ENCODE measurements at places on chromosomes 7 and 10.

- no peak for DNase-seq
Measured at GRCh38 chr7:87000344-87000743, 59.1 kb downstream of the ELAPOR2 start.

DNA sequence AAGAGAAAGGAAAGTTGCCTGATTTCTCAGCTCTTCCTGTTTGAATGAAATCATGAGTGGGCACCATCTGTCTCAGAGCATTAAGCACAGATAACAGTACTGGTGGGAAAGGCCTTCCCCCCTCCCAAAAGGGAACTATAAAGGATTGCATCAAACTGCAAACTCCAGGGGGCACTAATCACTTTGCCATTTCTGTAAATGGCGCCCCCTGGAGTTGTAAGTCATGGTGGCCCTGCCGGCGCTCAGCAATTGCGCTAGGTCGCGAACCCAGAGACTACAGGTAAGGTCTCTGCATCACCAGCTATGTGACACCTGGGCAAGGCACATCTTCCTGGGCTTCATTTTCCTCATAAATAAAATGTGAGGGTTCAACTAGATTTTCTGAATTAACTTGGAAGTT lies 11.1 kb downstream of the LRRC4 start:
- no peak for DNase-seq

DNA sequence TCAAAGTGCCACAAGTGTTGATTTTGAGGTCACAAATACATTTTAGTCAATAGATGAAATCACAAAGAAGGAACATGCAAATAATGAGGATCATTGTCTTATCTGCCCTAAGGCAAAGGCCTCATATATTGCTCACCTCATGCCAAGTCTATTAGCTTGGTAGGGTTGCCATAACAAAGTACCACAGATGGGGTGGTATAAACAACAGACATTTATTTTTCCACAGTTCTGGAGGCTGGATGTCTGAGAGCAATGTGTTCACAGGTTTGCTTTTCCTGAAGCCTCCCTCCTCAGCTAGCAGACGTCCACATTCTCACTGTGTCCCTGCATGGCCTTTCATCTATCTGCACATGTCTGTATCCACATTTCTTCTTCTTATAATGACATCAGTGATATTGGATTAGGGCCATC lies 59.6 kb downstream of the RELN start:
- no peak for DNase-seq

GRCh38 chr7:94921911-94922310 lies 14.5 kb downstream of the PPP1R9A start:
- DNase-seq: no peak

DNA sequence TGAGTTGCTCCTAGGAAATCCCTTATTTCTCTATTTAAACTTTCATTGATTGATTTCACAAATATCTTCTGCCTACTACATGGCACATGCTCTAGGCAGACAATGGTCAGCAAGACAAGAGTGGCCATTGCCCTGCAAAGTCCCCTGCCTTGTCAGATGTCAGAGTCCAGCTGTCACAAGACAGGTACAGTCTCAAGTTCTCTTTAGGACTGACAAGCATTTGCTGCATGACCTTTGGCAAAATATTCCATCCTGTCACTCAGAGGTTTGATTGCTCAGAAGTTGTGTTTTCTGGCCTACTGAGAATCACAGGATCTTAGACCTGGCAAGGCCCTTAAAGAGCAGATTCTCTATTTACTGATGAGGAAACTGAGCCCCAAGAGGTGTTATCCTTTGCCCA lies 322.3 kb upstream of the NFE2L3 start:
- DNase-seq: no peak

DNA sequence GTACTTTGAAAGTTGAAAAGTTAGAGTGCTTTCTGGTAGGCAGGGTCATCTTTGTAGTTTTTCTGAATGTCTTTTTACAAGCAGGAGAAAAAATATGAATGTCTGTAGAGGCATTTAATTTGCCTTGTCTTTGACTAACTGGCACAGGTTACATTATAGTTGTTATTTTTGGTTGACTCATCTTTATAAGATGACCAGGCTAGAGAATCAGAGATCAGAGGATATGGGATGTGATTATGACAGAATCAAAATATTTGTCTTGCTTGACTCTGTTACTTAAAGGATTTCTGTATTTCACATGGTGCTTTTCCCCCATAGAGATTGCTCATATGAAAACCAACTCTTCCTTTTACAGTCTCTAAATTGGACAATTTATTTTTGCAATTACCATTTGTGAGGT lies 2.4 kb downstream of the ZMYND11 start:
- DNase-seq: no peak

- DNase-seq: no peak
Measured at GRCh38 chr7:41592236-41592635, 110.7 kb downstream of the INHBA start.

DNA sequence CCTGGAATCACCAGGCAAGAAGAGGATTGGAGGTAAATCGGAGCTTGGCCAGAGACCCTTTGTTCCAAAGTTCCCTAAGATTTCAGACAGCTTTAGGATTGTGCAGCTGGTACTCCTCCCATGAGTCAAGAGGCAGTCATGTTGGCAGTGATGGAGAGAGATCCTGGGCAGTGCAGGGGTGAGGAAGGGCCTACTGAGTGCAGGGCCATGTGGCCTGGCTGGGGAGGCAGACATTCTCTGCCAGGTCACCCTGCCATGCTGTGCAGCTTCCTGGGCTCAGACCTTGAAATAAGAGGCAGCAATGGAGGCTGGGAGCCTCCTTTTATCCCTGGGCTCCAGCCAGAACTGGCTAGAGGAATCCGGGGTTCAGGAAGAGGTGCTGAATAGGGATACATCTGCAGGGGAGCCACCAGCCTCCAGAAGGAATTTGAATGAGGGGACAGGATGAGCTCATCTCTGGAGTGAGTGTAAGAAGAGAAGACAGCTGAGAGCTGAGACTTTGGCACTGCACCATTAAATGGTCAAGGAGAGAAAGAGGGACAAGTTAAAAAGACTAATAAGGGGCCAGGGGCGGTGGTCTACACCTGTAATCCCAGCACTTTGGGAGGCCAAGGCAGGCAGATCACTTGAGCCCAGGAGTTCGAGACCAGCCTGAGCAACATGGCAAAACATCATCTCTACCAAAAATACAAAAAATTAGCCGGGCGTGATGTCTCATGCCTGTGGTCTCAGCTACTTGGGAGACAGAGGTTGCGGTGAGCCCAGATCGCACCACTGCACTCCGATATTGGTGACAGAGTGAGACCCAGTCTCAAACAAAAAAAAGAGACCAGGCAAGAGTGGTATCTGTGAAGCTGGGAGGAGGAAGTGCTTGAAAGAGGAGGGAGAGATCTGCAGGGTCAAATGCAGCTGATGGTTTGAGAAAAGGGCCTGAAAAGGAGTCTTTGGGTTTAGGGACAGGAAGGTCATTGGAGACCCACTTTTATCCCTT lies 12.0 kb downstream of the SFTPD start:
- no peak for DNase-seq

GRCh38 chr7:155233311-155234157 lies 64.1 kb upstream of the INSIG1 start:
- no peak for DNase-seq

Measured in amygdala (tissue), 56 donors.